Hematopoietic multipotent progenitor cell (in vitro differentiated cells): ENCODE measurements at places on chromosomes 5 and 9. TPM values are rescaled to one million over a fixed set of nuclear protein-coding genes. Genes with fewer than 3 reads are reported as not detected.

DNA sequence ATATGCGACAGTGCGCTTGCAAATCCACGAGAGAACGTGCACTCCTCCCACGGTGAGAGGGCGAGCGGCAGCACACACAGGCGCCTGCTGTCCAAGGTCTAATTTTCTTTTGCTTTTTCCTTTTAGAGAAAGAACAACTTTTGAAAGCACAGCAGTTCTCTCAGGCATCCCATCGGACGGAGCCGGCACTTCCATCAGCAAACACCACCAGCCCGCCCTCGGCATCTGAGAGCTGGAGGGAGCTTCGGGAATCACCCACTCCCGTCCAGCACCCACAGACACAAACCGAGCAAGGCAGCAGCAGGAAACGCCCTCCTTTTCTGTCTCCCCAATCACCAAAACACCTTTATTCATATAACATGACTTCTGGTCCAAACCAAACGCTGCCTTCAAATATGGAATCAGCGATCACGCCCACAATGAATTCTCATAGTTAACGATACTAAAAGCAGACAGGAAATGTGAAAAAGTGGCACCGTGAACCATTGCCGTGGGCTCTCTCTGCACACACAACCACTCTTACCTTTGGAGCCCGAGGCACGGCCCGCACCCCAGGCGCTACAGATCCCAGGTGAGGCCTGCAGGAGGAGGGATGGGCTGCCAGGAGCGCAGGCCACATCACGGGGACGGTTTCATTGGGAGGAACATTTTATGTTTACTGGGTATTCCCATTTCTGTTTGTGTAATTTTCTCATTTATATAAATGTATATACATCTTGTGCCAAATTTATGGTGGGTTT lies 14.2 kb downstream of the LPCAT1 start:
- no peak for DNase-seq

DNA sequence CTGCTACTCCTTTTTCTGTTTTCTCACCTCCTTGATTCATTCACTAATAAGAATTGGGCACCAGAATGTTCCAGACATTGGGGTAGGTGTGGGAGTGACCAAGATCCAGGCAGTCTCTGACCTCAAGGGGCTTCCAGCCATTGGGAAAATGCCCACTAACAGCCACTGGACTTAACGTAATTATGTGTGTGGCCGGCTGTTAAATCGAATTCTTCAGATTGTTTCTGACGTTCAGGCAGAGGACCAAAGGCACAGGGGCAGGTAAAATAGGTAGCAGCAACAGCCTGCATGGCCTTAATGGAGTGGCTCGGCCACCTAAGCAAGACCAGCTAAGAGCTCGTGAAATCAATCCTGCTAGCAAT lies 48.4 kb upstream of the CKMT2 start:
- DNase-seq, result no peak

DNA sequence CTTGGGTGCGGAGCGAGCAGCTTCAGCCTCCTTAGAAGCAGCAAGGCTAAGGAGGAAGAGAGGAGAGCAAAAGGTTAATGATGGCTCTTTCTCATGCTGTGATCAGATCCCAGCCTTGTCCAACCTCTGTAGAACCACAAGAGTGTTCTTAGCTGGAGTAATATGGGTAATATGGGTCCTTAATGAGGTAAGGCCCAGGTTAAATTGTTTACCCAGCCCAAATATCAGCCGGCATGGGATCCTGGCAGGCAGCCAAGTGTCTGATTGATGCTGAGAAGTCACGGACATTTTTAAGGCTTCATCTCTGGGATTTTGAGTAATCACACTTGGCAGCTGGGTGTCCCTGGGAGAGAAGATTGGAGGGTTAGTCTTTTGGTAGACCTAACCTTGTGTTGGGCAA lies 32.3 kb downstream of the GLRA1 start:
- DNase-seq, result no peak

The IL13 gene
- under 0.01 TPM for total RNA-seq

DNA sequence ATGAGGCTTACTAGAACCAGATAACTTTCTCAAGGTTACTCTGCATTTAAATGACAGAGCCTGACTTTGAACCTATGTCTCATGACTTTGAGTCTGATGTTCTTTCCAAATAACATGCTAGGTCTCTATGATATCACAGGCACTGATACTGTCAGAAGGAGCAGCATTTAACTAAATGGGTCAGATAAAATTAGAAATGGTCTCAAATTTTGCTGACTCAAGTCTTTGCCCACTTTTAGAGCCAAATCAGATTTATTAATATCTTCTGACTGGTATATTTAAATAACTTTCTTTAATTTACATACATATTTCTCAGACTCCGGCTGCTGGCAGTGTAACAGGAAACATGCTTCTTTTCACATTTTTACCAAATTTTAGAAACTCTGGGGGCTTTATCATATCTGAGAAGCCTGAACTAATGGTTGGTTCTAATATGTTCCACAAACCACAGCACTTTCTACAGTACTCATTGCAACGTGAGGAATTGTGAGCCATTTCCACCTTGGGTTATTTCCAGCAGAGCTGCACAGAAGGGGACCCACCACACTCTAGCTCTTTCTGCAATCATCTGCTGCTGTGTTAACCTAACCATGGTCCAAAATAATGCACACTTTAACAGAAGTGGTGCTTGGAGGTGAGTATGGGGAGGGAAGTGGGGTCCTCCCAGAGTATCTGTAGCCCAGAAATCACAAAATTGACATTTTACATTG lies 79.2 kb downstream of the KCTD16 start:
- no peak for DNase-seq

- DNase-seq, result no peak
Measured at GRCh38 chr9:114908805-114909448, 21.5 kb downstream of the TNFSF8 start.

The PTGR1 gene
- total RNA-seq, result 1.9 TPM

DNA sequence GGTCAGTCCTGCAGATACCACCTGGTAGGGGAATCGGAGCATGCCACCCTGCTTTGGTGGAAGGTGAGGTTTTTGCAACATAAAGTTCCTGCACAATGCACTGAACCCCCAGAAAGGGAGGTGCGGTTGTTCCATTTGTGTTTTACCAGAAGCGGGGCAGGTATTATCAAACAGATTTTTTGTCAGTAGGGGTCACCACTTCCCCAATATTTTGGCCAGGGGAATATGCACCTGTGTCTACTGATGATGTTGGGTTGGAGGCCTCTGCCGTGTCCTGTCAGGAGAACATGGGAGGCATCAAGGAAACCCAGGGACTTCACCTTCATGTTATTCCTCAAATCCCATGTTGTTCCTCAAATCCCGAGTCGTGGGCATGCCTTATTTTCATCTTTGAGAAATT lies 438.7 kb downstream of the NTRK2 start:
- no peak for DNase-seq
